ENCODE measurements at places on chromosomes 1 and 21. TPM values are rescaled to one million over a fixed set of nuclear protein-coding genes. Genes with fewer than 3 reads are reported as not detected.
A peak's percentile ranks its signal among the peaks of the same experiment; 100 is the strongest.

The C2CD4D gene
- total RNA-seq, result not detected

The DENND2C gene
- 0.93 TPM for total RNA-seq

The TMEM200B gene
- total RNA-seq, result not detected

The DNMT3L gene
- total RNA-seq, result not detected

The KLF18 gene
- not detected for total RNA-seq

The AMPD2 gene
- total RNA-seq, result 56.8 TPM

The C8B gene
- not detected for total RNA-seq

DNA sequence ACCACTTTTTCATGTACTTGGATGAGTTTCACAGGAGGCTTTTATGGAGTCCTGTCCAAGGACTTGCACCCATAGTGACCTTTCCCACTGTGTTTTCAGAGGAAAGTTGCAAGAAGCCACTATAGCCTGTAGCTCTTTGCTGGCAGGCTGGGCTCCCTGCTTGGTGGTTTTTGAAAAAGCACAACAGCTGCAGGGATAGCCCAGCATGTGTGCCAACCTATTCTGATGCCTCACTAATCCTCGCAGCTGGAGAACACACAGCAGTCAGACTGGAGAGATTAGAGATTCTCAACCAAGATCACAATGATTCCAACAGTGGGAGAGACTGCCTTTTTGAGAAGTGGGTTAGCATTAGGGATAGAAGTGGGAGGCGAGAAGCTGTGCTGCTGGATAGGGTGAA lies 24.1 kb upstream of the ARHGEF11 start:
- no peak for DNase-seq

GRCh38 chr1:109802901-109803561 lies 39.3 kb upstream of the EPS8L3 start:
- DNase-seq, result no peak

DNA sequence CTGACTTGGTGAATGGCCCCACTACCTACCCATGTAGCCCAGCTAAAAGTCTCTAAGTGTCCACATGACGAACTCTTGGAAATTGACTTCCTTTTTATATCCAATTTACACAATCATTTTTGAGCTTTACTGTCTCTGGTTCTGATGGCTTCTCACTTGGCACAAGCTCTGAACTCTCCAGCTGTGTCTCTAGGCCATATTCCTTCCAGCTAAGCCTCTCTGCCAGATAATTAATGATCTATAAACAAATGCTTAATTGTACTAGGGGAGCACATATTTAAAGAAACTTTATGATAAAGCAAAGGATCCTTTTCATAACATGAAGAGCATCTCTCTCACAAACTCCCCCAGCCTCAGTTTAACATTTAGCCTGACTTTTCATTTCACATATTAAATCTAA lies 16.3 kb upstream of the BEND5 start:
- no peak for DNase-seq

DNA sequence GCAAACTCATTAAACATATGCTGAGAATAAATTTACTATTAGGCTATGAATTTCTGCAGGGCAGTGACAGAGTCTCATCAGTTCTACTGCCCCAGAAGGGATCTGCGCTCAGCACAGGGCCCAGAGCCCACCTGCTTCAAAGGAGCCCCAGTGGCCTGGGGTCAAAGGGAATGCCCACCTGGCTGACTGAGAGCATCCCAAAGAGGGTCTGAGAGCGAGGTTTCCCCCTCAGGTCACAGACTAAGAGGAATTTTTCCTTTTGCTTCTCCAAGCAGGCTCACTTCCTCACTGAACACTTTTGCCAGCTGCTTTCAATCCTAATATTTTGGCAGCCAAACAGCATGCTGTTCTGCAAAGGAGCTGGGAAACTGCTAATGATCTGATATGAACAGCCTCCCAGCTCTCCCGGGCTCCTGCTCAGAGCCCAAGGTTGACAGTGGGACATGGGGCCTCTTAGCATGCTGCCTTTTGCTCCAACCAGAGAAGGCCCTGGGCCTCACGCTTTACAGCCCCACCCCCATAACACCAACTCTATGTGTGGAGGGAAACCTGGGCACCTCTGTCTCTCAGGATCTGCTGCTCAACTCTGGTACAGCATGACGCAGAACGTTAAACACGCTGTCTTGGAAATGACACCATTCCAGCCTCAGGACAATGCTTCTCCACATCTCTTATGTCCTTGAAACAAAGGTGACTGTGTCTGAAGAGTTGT lies 70.7 kb upstream of the SYT6 start:
- no peak for DNase-seq

DNA sequence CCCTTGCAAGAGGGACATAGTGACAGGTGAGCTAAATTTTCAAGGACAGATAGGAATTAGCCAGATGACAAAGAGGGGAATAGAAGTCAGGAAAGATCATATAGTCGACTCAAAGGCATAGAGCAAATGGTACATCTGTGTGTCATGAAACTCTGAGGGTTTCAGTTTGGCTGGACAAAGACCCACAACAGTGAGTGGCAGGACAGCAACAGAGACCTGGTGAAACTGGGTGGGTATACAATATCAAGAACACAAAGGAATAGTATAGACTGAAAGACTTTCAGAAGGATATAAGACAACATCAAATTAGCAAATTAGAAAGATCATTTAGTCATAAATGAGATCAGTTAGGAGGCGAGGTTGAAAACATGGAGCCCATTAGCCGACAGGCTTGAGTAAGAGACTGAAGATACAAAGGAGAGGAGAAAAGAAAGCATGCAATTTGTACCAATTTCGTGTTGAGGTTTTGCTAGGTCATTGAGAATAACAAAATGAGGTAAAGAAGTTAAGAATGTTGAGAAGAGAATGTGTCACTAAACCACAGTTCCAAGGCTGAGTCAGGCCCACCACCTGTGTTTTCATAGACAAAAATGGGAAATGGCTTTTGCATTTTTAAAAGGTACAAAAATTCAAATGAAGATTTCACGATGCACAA lies 213.8 kb downstream of the HHIPL2 start:
- DNase-seq, result no peak

- DNase-seq, result no peak
These were observed 59.1 kb upstream of the TRAPPC10 start for GRCh38 chr21:43953021-43953420.

- DNase-seq, result no peak
These were observed 31.3 kb downstream of the NEK7 start for GRCh38 chr1:198187973-198188588.

DNA sequence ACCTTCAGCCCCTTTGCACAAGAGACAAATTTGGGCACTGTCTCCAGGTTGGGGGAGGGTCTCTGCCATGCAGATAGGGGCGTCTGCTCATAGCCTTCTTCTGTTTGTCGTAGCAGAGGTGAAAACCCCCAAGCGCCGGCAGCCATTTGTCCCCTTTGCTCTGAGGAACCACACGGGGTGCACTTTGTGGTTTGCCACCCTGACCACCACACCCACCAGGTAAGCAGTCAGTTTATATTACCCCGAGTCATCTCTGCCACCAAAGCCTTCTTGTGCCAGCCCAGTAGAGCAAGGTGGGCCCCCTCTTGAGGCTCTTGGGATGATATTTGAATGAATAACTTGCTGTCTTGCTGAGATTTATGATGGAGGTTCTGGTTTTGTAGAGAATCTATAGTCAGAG lies 111.8 kb downstream of the VPS13D start:
- DNase-seq, result no peak

- DNase-seq, result peak; percentile 53
These were observed 51.0 kb downstream of the SMYD2 start for GRCh38 chr1:214331827-214332423.

GRCh38 chr1:170085091-170085490 lies 10.6 kb upstream of the KIFAP3 start:
- DNase-seq, result no peak

GRCh38 chr1:213773975-213774374 lies 213.8 kb upstream of the PROX1 start:
- DNase-seq, result no peak

- no peak for DNase-seq
These were observed 165.9 kb downstream of the ACTL8 start for GRCh38 chr1:17920881-17921640.

DNA sequence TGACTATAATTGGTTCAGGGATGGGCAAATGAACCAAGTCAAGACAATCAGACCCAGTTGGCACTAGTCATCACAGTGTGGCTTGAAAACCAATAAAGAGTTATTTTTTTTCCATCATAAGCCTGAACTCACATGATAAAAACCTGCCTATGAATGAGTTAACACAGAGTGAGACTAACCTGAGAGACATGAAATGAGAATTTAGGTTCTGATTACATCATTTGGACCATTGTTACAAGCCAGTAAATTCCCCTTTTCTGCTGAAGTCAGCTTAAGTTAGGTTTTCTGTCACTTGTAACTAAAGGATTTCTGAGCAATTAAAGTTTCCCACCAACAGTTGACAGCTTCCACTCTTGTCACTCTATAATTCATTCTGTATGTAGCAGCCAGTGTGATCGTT lies 9.6 kb upstream of the RSBN1 start:
- DNase-seq, result no peak

- peak; percentile 84 for DNase-seq
These were observed 14.1 kb downstream of the PIK3C2B start for GRCh38 chr1:204480515-204480914.

DNA sequence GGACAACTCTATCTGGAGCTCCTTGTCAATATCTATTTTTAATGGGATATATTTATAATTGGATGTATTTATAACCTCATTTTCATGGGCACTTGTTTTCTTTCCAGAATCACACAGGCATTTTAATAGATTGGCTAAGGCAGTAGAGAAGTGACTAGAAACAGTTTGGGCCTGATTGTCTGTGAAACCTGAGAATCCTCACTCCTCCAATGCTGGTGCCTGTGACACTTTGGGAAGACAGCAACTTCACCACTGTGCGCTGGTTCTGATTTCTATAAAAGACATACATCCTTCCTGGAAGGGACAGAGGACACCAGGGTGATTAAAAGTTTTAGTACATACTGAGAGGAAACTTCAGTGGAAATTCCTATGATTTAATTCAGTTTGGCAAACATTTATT lies 39.6 kb upstream of the RXRG start:
- no peak for DNase-seq

GRCh38 chr1:210822932-210823331 lies 311.0 kb downstream of the KCNH1 start:
- no peak for DNase-seq
